Omental fat pad (tissue), 4 donors: ENCODE measurements at places on chromosomes 1 and 21. TPM values are rescaled to one million over a fixed set of nuclear protein-coding genes. Genes with fewer than 3 reads are reported as not detected.
A peak's percentile ranks its signal among the peaks of the same experiment; 100 is the strongest.

MAN1C1 gene
- 26.6 TPM for total RNA-seq

NEXN gene
- total RNA-seq = 18.0 TPM

FAM167B gene
- total RNA-seq = 3.4 TPM

P3H1 gene
- 27.4 TPM for total RNA-seq

KCNJ6 gene
- total RNA-seq = not detected

SLC25A34 gene
- total RNA-seq = 0.82 TPM

HES2 gene
- total RNA-seq = not detected

AGT gene
- 2.5 TPM for total RNA-seq

DNA sequence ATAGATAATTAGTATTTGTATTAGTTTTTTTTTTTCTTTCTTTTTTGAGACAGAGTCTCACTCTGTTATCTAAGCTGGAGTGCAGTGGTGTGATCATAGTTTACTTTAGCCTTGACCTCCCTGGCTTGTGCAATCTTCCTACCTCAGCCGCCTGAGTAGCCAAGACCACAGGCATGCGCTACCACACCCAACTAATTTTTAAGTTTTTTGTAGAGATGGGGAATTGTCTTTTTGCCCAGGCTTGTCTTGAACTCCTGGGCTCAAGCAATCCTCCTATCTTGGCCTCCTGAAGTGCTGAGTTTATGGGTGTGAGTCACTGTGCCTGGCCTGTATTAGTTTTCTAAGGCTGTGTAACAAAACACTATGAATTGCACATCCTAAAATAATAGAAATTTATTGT, 58.3 kb downstream of the MSH4 start:
- no peak for DNase-seq

GRCh38 chr1:218436997-218437396, 91.9 kb downstream of the TGFB2 start:
- no peak for DNase-seq

- DNase-seq = no peak
Observed at GRCh38 chr1:114512595-114513280, 1.7 kb upstream of the TRIM33 start.

- no peak for DNase-seq
Observed at GRCh38 chr1:226436855-226437491, 29.1 kb upstream of the PARP1 start.

- no peak for DNase-seq
Observed at GRCh38 chr1:204992998-204993314, 50.1 kb upstream of the CNTN2 start.

DNA sequence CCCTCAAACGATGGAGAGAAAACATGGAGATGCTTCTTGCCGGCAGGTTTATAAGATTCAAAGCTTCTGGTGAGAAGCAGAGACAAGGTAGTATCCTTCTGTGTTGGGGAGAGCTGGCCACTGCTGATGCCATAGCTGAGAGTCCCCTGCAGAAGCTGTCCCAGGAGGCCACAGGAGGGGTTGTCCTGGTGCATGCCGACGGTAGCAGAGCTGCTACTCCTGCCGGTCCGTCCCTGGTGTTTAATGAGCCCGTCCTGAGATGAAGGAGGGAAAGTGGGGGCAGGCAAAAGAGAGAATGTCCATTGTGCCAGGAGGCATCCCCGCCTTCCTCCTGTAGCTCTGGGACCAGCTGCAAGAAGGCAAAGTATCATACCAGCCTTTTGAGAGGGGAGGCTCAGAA, 10.4 kb upstream of the C2CD2 start:
- no peak for DNase-seq

- DNase-seq = no peak
Observed at GRCh38 chr1:90731382-90732050, 14.4 kb upstream of the BARHL2 start.

- DNase-seq = no peak
Observed at GRCh38 chr1:25821630-25822091, 1.9 kb downstream of the MTFR1L start.

GRCh38 chr1:184810735-184811343, 56.2 kb upstream of the EDEM3 start:
- DNase-seq = no peak

DNA sequence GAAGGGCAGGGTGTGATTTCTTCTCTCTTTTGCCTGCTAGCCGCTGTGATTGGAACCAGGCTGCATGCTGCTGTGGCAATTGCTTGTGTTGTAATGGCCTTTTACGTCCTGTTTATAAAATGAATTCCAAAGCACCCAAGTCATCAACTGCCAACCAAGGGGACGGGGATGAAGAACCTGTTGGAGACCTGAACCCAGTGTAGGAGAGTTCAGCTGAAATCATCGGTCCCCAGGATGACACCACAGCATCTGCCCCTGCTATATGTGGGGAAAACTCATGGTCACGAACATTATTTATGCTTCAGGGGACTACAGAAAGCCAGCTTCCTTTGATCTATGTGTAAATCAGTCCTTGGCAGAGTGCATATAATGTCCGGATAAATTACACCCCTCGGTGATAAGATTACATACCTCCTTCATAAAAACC, 3.8 kb downstream of the TMEM167B start:
- DNase-seq = no peak

- no peak for DNase-seq
Observed at GRCh38 chr1:2413495-2414296, 1.3 kb upstream of the PEX10 start.

DNA sequence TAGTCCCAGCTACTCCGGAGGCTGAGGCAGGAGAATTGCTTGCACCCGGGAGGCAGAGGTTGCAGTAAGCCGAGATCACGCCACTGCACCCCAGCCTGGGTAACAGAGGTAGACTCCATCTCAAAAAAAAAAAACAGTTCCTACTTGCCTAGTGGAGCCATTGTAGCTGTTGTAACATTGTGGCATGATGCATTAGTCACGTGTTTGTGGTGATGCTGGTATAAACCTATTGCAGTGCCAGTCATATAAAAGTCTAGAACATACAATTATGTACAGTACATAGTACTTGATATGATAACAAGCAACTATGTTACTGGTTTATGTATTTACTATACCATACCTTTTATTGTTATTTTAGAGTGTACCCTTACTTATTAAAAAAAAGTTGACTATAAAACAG, 16.2 kb downstream of the KYAT3 start:
- no peak for DNase-seq

- peak; percentile 70 for DNase-seq
Observed at GRCh38 chr1:153422450-153423068, 6.2 kb downstream of the S100A7A start.

- no peak for DNase-seq
Observed at GRCh38 chr1:25642574-25643108, 26.1 kb downstream of the MAN1C1 start.
